ENCODE measurements at places on chromosomes 4 and X.

GRCh38 chr4:145703850-145704497 lies 24.0 kb downstream of the C4orf51 start:
- DNase-seq = no peak

DNA sequence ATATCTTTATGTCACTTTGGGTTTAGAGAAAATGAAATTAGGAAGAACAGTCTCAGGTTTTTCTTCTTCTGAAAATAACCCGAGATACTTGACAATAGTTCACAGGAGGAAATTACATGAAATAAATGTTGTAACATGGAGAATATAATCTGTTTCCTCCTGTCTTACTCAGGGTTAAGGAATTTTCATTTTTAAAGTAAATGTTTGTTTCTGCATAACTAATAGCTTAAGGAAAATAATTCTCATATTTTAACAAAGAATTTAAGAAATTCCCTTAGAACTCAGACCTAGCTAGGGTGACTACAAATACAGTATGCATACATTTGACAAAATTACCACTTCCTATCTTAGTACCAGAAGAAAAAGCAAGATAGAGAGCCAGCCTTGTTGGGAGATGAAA lies 17.2 kb upstream of the SPRY1 start:
- no peak for DNase-seq

GRCh38 chr4:121651597-121651996 lies 45.2 kb downstream of the ANXA5 start:
- DNase-seq = no peak

- no peak for DNase-seq
Observed at GRCh38 chrX:83847339-83847738, 13.6 kb upstream of the CYLC1 start.

GRCh38 chr4:37441231-37442061 lies 196.9 kb downstream of the NWD2 start:
- DNase-seq = no peak

- DNase-seq = no peak
Observed at GRCh38 chr4:1416051-1416947, 10.1 kb upstream of the NKX1-1 start.

DNA sequence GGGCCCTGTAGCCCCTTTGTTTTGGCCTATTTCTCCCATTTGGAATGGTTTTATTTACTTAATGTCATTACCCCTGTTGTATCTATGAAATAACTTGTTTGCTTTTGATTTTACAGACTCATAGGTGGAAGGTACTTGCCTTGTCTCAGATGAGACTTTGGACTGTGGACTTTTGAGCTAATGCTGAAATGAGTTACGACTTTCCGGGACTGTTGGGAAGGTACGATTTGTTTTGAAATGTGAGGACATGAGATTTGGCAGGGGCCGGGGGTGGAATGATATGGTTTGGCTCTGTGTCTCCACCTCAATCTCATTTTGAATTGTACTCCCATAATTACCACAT lies 39.4 kb downstream of the NLRP2B start:
- no peak for DNase-seq

- no peak for DNase-seq
Observed at GRCh38 chr4:8281519-8282133, 12.1 kb downstream of the HTRA3 start.

- no peak for DNase-seq
Observed at GRCh38 chr4:105605493-105605892, 53.1 kb downstream of the ARHGEF38 start.

- no peak for DNase-seq
Observed at GRCh38 chr4:116005806-116006088, 892.3 kb upstream of the NDST4 start.

- no peak for DNase-seq
Observed at GRCh38 chrX:149877636-149878035, 3.3 kb upstream of the MAGEA8 start.

- no peak for DNase-seq
Observed at GRCh38 chr4:31422006-31422405, 701.8 kb downstream of the PCDH7 start.

DNA sequence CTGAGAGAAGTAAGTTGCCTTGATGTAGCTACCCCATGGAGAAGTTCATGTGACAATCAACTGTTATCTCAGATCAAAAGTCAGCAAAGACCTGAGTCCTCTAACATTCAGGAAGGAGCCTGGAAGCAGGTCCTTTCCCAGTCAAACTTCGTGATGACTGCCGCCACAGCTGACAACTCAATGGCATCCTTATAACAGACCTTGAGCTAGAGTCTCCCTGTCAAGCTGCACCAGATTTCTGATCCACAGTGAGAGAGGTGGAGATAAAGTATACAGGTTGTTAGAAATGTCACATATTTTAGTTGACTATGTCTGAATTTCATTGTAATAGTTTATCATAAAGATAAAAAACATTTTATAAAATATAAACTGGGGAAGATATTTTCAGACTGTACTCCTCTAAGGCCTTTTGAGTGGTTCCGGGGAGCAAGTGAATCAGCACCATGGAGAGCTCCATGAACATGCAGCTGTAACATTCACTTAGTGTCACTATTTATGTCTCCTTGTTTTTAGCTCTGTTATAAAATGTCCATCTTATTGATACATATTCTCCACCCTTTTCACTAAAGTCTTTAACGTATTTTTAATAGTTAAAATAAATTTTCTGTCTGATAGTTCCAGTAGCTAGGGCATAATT lies 1653.5 kb upstream of the AGA start:
- no peak for DNase-seq

- DNase-seq = no peak
Observed at GRCh38 chr4:75660491-75660890, 12.7 kb downstream of the G3BP2 start.

GRCh38 chr4:153512162-153512852 lies 46.1 kb downstream of the TMEM131L start:
- no peak for DNase-seq

- DNase-seq = no peak
Observed at GRCh38 chr4:12165616-12166015, 736.9 kb upstream of the HS3ST1 start.

GRCh38 chrX:30253257-30253656 lies 6.3 kb downstream of the MAGEB1 start:
- DNase-seq = no peak

DNA sequence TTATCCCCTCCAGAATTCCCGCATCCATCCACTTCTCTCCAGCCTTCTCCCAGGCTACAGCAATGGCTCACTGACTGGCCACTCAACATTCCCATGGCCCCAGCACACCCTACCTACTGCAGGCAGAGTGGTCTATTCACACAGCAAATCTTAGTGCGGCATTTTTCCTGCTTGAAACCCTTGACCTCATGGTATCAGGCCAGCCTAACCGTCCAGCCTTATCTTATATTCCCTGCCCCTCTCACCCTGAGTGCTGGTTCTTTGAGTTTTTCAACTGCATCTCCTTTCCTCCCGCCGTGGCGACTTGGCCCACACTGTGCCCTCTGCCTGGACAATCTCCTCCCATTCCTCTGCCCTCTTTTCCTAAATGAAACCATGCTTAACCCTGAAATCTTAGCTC lies 10.0 kb upstream of the S100G start:
- no peak for DNase-seq

DNA sequence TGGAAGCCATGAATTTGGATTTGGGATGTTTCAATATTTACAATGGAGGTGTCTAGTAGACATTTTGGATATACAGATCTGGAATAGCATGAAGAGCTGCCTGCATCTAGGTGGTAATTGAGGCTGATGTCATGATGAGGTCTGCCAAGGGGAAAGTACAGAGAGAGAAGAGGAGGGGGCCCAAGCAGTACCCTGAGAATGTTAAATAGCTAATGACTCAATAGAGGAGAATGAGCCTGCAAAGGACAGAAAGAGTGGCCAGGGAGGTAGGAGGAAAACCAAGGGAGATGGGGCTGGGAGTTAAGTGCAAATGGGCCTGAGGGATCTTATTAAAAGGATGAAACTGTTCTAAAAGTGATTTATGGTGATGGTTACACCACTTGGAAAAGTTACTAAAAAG lies 182.2 kb upstream of the KIT start:
- no peak for DNase-seq

GRCh38 chr4:142519342-142519741 lies 326.8 kb downstream of the INPP4B start:
- DNase-seq = no peak

GRCh38 chrX:72037601-72038000 lies 94.1 kb downstream of the RTL5 start:
- DNase-seq = no peak

DNA sequence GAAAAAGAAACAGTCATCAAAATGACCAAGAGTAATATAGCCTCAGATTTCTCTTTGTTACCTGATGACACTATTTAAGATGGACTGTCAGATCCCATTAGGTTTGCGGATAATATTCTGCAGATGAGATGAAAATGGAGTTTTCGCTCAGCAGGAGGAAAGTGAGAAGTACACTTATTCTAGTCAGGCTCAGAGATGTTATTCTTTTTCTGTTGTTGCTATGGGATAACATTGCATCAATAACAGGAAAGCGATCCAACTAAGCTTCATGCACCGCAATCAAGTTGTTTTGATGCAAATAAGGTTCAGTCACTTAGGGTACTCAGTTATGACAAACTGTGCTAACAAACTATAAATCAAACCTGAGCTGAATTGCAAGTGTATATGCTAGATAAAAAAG lies 415.0 kb downstream of the CCSER1 start:
- DNase-seq = no peak

DNA sequence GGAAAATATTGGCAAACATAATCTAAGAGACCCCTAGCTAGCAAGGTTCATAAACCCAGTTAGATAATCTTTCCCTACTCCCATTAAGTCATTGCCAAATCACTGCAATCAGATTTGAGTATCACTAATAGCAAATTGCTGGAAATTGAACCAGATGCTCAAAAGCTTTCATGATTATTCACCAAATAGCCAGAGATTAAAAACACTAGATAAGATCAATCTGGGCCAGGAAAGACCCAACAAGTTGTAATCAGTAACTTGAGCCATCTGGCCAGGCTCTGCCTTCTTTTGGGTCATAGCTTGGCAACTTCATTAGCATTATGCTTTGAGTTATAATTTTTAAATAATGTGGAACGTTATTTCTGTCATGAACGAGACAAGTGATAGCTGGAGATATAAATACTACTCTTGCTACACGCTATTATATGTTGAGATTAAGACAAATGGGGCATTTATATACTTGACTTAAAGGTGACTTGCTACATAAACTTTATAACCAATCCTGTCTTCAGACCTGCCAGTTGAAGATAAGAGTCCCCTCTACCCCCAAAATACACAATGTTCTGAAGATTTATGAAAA lies 196.6 kb upstream of the EDNRA start:
- DNase-seq = no peak

- no peak for DNase-seq
Observed at GRCh38 chr4:39591290-39591689, 47.4 kb downstream of the SMIM14 start.

- DNase-seq = no peak
Observed at GRCh38 chrX:68761086-68761485, 67.7 kb upstream of the EFNB1 start.

GRCh38 chrX:10617999-10618351 lies 2.4 kb downstream of the MID1 start:
- no peak for DNase-seq

- no peak for DNase-seq
Observed at GRCh38 chrX:78514852-78515251, 144.3 kb downstream of the RTL3 start.

DNA sequence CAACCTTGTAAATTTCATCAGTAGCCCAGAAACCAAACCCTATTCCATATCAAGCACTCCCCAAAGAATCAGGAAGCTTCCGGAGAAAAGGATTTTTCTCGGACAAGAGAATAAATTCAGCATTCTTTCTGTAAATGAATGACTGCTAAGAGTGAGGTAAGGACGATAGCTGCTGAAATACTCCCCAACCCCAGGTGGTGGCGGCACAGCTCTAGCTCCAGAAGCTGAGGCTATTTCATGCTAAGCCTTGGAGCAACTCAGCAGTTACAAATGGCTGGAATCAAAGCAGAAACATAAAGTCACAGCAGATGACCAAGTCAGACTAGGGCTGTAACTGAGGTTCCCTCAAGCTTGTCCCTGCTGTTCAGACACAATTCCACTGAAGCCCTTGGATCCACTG lies 13.9 kb upstream of the PCDH19 start:
- DNase-seq = no peak

GRCh38 chr4:108247387-108248049 lies 78.8 kb upstream of the LEF1 start:
- DNase-seq = no peak

DNA sequence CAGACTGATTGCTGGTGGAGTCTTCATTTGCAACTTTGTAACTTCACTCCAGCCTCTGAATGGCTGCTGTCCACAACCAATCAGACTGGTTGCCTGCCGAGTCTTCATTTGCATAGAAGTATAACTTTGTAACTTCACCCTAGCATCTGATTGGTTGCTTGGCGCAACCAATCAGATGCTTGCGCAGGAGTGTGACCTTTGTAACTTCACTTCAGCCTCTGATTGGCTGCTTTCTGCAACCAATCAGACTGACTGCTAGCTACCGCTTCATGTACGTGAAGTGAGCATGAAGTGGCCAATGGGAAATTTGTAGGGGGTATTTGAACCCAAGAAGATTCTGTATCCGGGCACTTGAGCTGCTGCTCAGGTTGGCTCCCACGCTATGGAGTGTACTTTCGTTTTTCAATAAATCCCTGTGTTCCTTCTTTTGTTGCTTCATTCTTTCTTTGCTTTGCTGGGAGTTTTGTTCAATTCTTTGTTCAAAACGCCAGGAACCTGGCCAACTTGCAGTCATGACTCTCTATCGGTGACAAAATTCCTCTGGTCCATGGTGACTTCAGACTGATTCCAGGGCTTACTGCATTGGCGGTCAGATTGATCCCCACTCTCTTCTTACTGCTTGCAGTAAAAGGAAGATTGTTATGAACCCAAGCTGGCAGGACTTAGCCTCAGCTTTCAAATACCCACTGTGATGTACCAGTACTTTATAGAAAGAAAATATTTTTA lies 46.4 kb upstream of the FGG start:
- DNase-seq = no peak

- DNase-seq = no peak
Observed at GRCh38 chrX:125293850-125294780, 25.6 kb upstream of the TEX13C start.

GRCh38 chrX:118325453-118325852 lies 20.5 kb upstream of the WDR44 start:
- DNase-seq = no peak

- DNase-seq = no peak
Observed at GRCh38 chr4:172740434-172740833, 428.2 kb upstream of the GALNT7 start.

GRCh38 chr4:102616636-102617035 lies 115.5 kb downstream of the NFKB1 start:
- DNase-seq = no peak

GRCh38 chrX:154541896-154542722 lies 4.5 kb downstream of the G6PD start:
- DNase-seq = no peak

- DNase-seq = no peak
Observed at GRCh38 chrX:700936-701335, 70.3 kb downstream of the SHOX start.
